Muscle of leg (tissue), 16 donors: ENCODE measurements at places on chromosomes 5 and 9. TPM values are rescaled to one million over a fixed set of nuclear protein-coding genes. Genes with fewer than 3 reads are reported as not detected.

Gene SPINK7
- polyA plus RNA-seq = 0.22 TPM

Gene PCDHB2
- 3.8 TPM for polyA plus RNA-seq

Gene CARD19
- 40.4 TPM for polyA plus RNA-seq

Gene GPR150
- 0.22 TPM for polyA plus RNA-seq

Gene HAVCR2
- 1.5 TPM for polyA plus RNA-seq

Gene SERINC5
- 19.9 TPM for polyA plus RNA-seq

Gene IDNK
- polyA plus RNA-seq = 6.0 TPM

Gene LRRC26
- not detected for polyA plus RNA-seq

Gene CCDC127
- polyA plus RNA-seq = 8.4 TPM

Gene CREB3
- polyA plus RNA-seq = 29.3 TPM

Gene DNAJC18
- 20.7 TPM for polyA plus RNA-seq

Gene TRIP13
- polyA plus RNA-seq = 8.6 TPM

Gene HSD17B3
- polyA plus RNA-seq = 1.1 TPM

Gene AQP7
- 1.4 TPM for polyA plus RNA-seq

DNA sequence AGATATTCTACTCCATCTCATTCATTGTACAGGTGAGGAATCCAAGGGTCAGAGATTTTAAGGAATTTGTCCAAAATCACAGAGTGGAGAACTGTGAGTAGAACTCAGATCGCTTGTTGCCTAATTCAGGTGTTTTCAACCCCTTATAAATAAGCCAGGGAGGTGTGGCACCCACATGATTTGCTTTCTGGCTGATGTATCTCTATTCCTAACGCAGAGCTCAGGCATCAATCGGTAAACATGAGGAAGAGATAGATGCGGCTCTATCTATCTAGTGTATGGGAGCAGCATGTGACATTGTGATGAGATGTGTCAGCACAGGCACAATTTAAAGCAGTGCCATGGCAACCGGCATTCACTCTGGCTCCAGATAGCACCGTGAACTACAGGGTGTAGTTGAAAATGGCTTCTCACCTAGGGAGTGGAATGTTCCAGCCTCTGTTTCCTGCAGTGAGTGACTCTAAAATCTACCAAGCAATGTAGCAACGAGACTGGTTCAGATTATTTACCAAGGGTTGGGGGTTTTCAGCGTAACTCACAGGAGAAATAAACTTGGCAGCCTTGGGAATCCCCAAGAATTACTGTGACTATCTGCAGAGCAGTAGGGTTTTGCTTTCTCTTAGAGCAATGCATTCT is 53.4 kb upstream of the SUB1 start:
- no peaks in the 10 kb centered on the region for H3K36me3 ChIP-seq
- H3K27me3 ChIP-seq = no peaks in the 10 kb centered on the region
- H3K27ac ChIP-seq = no peak overlapping the region
- H3K4me3 ChIP-seq = no peak overlapping the region
- peaks cover 13% of the 10 kb centered on the region for H3K4me1 ChIP-seq

DNA sequence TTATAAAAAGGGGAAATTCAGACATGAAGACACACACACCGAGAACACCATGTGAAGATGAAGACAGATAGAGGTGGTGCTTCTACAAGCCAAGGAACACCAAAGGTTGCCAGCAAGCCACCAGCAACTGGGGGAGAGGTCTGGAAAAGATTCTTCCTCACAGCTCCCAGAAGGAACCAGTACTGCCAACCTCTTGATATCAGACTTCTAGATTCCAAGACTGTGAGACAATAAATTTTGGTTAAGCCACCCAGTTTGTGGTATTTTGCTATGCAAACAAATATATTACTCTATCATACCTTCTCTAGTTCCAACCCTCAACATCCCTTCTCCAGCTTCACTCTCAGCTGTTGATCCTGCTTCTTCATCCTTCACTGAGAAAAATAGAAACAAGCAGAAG is 451.1 kb downstream of the EBF1 start:
- H3K27ac ChIP-seq = no peak overlapping the region
- no peaks in the 10 kb centered on the region for H3K4me1 ChIP-seq
- no peaks in the 10 kb centered on the region for H3K27me3 ChIP-seq
- no peak for DNase-seq
- no peak overlapping the region for H3K4me3 ChIP-seq
- H3K36me3 ChIP-seq = no peaks in the 10 kb centered on the region

DNA sequence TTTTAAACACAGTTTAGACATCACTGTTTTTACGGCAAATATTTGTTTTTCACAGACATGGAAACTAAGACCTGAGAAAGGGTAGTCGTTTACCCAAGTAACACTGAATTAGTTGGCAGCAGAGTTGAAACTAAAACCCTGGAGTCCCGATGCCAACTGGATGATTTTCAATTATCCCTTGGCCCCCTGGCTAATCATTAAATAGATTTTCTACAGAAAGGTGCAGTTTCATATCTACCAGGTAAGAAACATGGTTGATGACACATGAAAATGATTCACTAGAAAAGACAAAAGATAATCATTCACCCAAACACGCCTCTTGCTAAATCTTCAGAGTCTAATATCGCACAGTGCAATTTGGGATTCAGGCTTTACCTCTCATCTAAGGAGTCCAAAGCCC is 136.9 kb downstream of the SEMA5A start:
- H3K36me3 ChIP-seq = no peaks in the 10 kb centered on the region
- no peaks in the 10 kb centered on the region for H3K4me1 ChIP-seq
- H3K4me3 ChIP-seq = no peak overlapping the region
- DNase-seq = no peak
- no peak overlapping the region for H3K27ac ChIP-seq

DNA sequence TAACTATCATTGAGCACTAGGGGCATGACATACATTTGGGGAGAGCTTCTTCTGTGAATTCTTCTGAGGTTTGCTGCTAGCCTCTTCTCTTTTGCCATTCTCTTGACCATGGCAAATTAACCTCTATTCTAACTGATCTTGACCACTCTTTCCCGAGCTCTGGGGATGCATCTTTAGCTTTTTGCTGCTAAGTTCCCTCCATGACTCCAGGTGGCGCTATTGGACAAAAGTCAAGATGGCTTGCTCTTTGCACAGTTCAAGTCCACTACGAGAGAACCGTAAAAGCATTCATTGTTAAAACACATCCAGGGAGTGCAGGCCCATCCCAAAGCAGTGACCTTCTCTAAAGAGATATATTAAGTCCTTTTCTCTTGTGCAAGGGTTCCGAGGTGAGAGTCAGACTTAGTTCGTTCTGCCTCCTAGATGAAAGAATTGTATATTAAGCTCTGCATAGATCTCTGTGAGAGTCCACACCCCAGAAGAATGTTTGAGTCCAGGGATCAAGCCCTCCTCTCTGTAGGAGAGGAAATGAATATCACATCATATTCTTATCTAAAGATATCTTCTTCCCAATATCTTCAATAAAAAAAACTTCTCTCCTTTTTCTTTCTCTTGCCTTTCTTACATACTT is 1152.9 kb upstream of the CDH6 start:
- no peaks in the 10 kb centered on the region for H3K4me1 ChIP-seq
- H3K4me3 ChIP-seq = no peak overlapping the region
- H3K36me3 ChIP-seq = no peaks in the 10 kb centered on the region
- DNase-seq = peak; percentile 65
- H3K27me3 ChIP-seq = no peaks in the 10 kb centered on the region

DNA sequence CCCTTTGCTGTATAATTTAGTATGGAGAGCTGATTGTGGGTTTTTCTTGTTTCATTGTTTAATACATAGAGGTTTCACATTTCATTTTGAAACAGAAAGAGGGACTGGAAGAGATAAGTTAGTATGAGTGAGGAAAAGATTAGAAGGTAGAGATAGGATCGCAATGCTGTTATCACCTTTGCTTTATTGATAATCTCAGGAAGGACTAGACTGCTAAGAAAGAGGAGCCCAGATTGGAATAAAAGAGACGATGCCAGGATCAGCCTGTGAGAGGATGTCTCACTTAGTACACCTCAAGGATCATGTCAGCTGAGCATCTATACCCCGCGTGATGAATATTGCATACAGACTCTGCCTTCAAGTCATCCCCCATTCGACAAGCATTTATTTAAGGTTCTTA is 178.0 kb upstream of the DMAC1 start:
- H3K27me3 ChIP-seq = no peaks in the 10 kb centered on the region
- H3K4me3 ChIP-seq = no peak overlapping the region
- H3K4me1 ChIP-seq = no peaks in the 10 kb centered on the region
- H3K36me3 ChIP-seq = no peaks in the 10 kb centered on the region

GRCh38 chr5:170791325-170791954 is 7.9 kb downstream of the GABRP start:
- peak; percentile 78 for DNase-seq
- H3K4me3 ChIP-seq = no peak overlapping the region
- H3K36me3 ChIP-seq = no peaks in the 10 kb centered on the region
- no peaks in the 10 kb centered on the region for H3K27me3 ChIP-seq
- no peaks in the 10 kb centered on the region for H3K4me1 ChIP-seq
- no peak overlapping the region for H3K27ac ChIP-seq

DNA sequence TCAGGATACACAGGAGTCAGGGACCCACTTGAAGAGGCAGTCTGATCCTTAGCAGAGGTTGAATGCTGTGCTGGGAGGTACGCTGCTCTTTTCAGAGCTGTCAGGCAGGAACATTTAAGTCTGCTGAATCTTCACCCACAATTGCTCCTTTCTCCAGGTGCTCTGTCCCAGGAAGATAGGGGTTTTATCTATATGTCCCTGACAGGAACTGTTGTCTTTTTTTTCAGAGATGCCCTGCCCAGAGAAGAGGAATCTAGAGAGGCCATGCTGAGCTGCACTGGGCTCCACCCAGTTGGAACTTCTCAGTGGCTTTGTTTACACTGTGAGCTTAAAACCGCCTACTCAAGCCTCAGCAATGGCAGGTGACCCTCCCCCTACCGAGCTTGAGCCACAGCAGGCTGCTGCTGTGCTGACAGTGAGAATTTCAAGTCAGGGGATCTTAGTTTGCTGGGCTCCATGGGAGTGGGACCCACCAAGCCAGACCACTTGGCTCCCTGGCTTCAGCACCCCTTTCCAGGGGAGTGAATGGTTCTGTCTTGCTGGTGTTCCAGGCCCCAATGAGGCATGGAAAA is 169.0 kb downstream of the FBXL17 start:
- DNase-seq = no peak
- no peaks in the 10 kb centered on the region for H3K36me3 ChIP-seq
- H3K27ac ChIP-seq = no peak overlapping the region
- no peaks in the 10 kb centered on the region for H3K27me3 ChIP-seq

- H3K27me3 ChIP-seq = no peaks in the 10 kb centered on the region
- H3K4me1 ChIP-seq = no peaks in the 10 kb centered on the region
- H3K4me3 ChIP-seq = no peak overlapping the region
- no peaks in the 10 kb centered on the region for H3K36me3 ChIP-seq
- DNase-seq = no peak
- H3K27ac ChIP-seq = no peak overlapping the region
Observed at GRCh38 chr5:90569084-90569483, 10.5 kb downstream of the ADGRV1 start.

DNA sequence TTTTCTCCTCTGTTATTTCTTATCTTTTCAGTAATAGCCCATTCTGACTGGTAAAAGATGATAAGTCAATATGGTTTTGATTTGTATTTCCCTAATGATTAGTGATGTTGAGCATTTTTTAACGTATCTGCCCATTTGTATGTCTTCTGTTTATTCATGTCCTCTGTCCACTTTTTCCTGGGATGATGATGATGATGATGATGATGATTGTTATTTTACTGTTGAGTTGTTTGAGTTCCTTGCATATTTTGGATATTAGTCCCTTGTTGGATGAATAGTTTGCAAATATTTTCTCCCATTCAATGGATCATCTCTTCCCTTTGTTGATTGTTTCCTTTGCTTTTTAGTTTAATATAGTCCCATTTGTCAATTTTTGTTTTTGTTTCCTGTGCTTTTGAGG is 27.0 kb downstream of the UTP15 start:
- no peaks in the 10 kb centered on the region for H3K4me1 ChIP-seq
- H3K27me3 ChIP-seq = no peaks in the 10 kb centered on the region
- no peak for DNase-seq

DNA sequence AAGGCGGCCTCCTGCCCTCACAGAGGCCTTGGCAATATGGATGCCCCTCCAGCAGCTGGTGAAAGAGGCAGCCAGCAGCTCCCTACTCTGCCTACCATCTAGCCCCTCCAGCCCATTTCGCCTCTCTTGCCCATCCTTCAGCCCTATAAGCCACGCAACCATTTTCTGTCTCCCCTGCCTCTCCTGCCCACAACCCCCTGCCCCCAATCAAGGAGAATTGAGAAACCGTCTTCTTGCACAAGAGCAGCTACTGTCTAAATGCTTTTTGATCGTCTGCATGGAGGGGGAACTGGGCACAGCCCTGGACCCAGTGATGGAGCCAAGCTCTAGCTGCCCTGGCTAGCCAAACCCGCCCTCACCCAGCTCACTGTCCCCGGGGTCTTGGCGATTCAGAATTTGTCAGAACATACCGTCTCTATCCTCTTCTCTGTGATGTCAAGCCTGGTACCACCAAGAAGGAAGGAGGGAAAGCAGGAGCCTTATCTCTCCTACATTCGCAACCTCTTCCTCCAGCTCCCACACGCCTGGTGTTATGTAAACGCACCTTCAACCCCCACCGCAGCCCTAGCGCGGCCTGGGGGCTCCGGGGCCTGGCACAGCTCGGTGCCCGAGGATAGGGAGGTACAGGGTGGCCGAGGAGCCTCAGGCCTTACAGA is 1.2 kb downstream of the SPRY4 start:
- DNase-seq = no peak
- H3K4me3 ChIP-seq = peak overlapping the region; percentile 53

- no peak overlapping the region for H3K4me3 ChIP-seq
- H3K4me1 ChIP-seq = peaks cover 45% of the 10 kb centered on the region
- no peaks in the 10 kb centered on the region for H3K27me3 ChIP-seq
- peak; percentile 61 for DNase-seq
Observed at GRCh38 chr9:127214421-127215267, 49.9 kb upstream of the GARNL3 start.

GRCh38 chr9:114811301-114811700 is 5.5 kb upstream of the TNFSF15 start:
- H3K27me3 ChIP-seq = no peaks in the 10 kb centered on the region
- H3K27ac ChIP-seq = no peak overlapping the region
- no peak for DNase-seq
- no peak overlapping the region for H3K4me3 ChIP-seq

DNA sequence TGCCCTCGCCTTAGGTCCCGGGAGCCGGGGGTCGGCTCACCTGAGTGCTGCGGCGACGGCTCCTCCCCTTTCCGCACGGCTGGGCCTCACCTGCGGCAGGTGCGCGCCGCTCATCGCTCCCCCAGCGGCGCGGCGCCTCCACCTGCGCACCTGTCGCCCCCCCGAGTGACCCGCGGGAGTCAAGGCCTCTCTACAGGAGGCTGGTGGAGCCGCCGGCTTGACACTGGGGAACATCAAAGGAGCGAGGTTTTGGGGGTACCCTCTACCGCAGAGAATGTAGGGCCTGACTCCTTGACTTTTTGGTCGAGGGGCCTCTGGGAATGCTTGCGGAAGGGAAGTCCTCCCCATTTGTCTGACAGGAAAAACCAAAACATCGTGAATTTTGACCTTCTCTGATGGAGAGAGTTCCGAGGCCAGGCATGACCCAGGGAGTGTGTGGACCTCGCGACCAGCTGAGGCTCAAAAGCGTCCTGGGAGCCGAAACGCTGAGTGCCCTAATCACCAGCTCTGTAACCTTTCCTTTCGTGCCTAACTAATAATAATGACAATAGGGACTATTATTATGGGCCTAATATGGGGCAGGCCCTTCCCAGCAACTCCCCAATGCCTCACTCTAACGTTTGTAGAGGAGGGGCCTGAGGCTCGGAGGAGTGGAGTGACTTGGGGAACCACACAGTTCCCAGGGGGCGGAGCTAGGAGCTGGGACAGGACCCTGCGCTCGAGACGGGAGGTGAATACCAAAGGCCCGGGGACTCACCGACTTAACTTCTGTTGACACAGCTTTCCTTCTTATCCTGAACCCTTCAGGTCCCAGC is 714 bp upstream of the IER5L start:
- H3K36me3 ChIP-seq = no peaks in the 10 kb centered on the region
- peaks cover 53% of the 10 kb centered on the region for H3K4me1 ChIP-seq
- peak overlapping the region; percentile 19 for H3K4me3 ChIP-seq
- peaks cover 7% of the 10 kb centered on the region for H3K27me3 ChIP-seq
- peak; percentile 39 for DNase-seq
